ENCODE measurements at places on chromosomes 16 and 17.

- DNase-seq: no peak
These were observed 17.2 kb downstream of the UBE2O start for GRCh38 chr17:76435751-76436150.

GRCh38 chr16:23362460-23363317, 60.6 kb downstream of the SCNN1B start:
- DNase-seq: peak; percentile 20

- no peak for DNase-seq
These were observed 146.3 kb downstream of the TMEM132E start for GRCh38 chr17:34725725-34726124.

DNA sequence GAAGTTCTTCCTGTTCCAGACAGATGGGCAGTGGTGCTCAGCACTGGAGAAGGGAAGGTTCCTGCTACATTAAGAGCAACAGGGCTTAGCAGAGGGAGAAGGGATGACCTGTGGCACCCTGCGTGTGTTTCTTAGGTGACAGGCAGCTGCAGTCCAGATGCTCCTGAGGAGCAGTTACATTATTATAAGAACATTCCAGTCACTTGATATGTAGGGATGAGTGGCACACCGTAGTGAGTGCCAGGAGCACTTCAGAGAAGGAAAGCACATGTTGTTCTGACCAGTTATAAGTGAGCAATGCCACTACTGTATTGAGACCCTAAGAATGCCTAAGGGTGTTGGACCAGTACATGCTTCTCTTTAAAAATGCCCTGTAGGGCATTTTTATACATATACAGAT, 39.9 kb upstream of the MRC2 start:
- DNase-seq: no peak
